CD4-positive, alpha-beta T cell (primary cell): ENCODE measurements at places on chromosomes 1 and 21. TPM values are rescaled to one million over a fixed set of nuclear protein-coding genes. Genes with fewer than 3 reads are reported as not detected.

DNA sequence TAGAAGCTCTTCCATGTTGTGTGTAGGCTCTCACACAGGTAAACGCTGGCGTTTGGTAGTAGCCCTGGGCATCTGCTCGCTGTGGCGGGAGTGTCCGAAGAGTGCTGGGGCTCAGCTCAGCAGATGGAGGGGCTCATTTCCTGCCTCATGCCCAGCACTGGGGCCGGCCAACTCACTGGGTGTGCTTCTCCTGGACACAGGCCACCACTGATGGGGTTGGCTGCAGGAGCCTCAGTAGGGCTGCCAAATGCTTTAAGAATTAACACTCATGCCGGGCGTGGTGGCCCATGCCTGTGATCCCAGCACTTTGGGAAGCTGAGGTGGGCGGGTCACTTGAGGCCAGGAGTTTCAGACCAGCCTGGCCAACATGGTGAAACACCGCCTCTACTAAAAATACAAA lies 20.9 kb downstream of the UQCRHL start:
- no peaks in the 10 kb centered on the region for H3K36me3 ChIP-seq
- H3K4me1 ChIP-seq, result no peaks in the 10 kb centered on the region
- H3K4me3 ChIP-seq, result no peak overlapping the region
- peaks cover 7% of the 10 kb centered on the region for H3K27me3 ChIP-seq
- no peak overlapping the region for H3K27ac ChIP-seq

GRCh38 chr1:3509721-3510120 lies 55.3 kb downstream of the ARHGEF16 start:
- H3K27ac ChIP-seq, result no peak overlapping the region
- no peaks in the 10 kb centered on the region for H3K27me3 ChIP-seq
- no peak overlapping the region for H3K4me3 ChIP-seq
- DNase-seq, result no peak
- H3K4me1 ChIP-seq, result no peaks in the 10 kb centered on the region

DNA sequence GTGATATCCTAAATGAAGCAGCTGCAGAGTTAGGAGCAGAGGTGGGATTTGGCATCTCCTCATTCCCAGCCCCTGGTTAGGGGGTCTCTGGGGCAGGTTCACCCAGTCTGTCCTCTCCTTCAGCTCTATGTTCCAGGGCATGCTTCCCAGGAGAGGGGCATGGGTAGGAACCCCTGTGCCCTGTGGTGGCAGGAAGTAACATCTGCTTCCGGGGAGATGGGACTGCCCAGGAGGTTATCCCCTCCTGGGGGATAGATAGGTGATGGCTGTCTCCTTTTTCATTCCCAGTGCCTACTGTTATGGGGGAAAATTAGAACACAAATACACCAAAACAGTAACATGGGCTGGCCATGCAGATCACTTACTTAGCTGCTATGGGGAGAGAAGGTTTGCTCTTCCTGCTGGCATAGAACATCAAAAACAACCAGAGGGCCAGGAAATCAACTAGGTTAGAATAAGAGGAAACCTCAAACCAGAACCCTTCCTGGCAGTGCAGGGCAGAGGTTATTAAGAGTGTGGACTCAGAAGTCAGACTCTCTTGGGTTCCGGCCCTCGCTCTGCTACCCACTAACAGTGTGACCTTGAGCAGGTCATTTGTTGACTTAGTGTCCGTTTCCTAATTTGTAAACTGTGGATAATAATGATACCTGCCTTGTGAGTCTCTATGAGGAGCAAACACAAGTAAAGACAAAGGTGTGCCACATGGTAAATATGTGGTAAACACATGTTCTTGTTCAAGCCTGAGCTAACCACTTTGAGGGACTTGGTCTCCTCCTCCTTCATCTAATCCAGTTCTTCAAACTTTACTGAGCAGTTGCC lies 157.8 kb upstream of the JUN start:
- DNase-seq, result peak; percentile 49
- no peak overlapping the region for H3K27ac ChIP-seq
- peak overlapping the region; percentile 31 for H3K4me3 ChIP-seq

- no peak for DNase-seq
- H3K4me3 ChIP-seq, result no peak overlapping the region
- no peaks in the 10 kb centered on the region for H3K36me3 ChIP-seq
- no peak overlapping the region for H3K27ac ChIP-seq
- H3K27me3 ChIP-seq, result no peaks in the 10 kb centered on the region
These were observed 21.7 kb downstream of the SLC26A9 start for GRCh38 chr1:205921570-205921909.

DNA sequence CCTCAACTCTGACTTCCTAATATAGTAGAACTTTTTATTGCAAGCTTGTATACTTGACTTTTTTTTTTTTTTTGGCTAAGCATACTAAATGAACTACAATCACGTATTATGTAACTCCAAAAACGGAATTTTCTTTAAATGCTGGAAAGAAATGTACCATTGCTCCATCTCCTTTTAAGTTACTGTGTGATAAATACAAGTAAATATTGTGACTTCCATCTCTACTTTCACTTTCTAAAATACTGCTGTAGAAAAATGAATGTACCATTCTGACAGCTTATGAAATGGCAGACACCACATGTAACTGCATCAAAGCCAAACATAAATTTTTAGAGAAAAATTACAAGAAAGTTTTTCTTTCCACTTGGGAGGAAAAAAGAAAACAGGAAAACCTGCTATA lies 54.7 kb downstream of the ASH1L start:
- no peak overlapping the region for H3K27ac ChIP-seq
- H3K4me3 ChIP-seq, result no peak overlapping the region
- no peaks in the 10 kb centered on the region for H3K27me3 ChIP-seq

GRCh38 chr21:34807881-34808568 lies 139.2 kb downstream of the CLIC6 start:
- no peaks in the 10 kb centered on the region for H3K27me3 ChIP-seq
- H3K4me3 ChIP-seq, result no peak overlapping the region
- peak; percentile 19 for DNase-seq
- H3K27ac ChIP-seq, result peak overlapping the region; percentile 67
- H3K36me3 ChIP-seq, result peaks cover 47% of the 10 kb centered on the region
- peaks cover 58% of the 10 kb centered on the region for H3K4me1 ChIP-seq

GRCh38 chr1:223401873-223402789 lies 8.9 kb downstream of the CCDC185 start:
- no peak for DNase-seq
- H3K4me3 ChIP-seq, result no peak overlapping the region
- H3K27ac ChIP-seq, result no peak overlapping the region
- H3K27me3 ChIP-seq, result no peaks in the 10 kb centered on the region
- peaks cover 3% of the 10 kb centered on the region for H3K4me1 ChIP-seq
- no peaks in the 10 kb centered on the region for H3K36me3 ChIP-seq

DNA sequence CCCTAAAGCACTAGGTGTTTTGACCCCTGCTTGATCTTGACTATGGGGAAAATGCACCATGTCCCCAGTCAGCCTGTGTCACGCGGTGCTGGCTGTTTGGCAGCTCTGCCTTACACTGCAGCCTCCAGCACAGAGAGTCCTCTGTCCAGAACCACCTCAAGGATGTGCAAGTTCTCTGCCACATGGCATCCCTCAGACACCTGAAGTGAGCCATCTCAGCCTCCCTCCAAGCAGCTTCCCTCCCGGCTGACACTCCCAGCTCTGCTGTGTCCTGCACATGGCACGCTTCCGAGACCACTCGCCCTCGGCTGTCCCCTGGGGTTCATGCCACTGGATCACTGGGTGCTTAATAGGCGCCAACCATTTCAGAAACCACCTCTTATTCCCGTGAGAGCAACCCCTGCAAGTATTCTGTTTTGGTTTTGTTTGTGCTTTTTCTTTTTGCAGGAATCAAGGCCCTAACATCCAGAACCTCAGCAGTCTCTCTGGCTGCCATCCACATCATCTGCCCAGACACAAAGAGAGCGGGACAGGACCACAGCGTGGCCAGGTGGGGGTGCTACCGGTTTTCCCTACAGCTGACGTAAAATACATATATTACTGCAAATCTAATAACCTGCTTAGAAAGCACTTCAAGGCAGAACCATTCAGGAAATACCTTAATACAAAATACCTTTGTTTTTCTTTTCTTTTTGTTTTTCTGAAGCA lies 45.7 kb downstream of the CAPZB start:
- peak; percentile 53 for DNase-seq
- no peak overlapping the region for H3K27ac ChIP-seq
- no peak overlapping the region for H3K4me3 ChIP-seq
- H3K4me1 ChIP-seq, result peaks cover 87% of the 10 kb centered on the region

Gene IL6R
- total RNA-seq, result 35.0 TPM

Gene LPAR3
- 0.87 TPM for total RNA-seq
